ENCODE measurements at places on chromosomes 6 and 20.

GRCh38 chr6:113495521-113495920, 361.6 kb upstream of the MARCKS start:
- peak; percentile 41 for DNase-seq

- DNase-seq: no peak
Measured at GRCh38 chr20:1897965-1898464, 2.8 kb downstream of the SIRPA start.

DNA sequence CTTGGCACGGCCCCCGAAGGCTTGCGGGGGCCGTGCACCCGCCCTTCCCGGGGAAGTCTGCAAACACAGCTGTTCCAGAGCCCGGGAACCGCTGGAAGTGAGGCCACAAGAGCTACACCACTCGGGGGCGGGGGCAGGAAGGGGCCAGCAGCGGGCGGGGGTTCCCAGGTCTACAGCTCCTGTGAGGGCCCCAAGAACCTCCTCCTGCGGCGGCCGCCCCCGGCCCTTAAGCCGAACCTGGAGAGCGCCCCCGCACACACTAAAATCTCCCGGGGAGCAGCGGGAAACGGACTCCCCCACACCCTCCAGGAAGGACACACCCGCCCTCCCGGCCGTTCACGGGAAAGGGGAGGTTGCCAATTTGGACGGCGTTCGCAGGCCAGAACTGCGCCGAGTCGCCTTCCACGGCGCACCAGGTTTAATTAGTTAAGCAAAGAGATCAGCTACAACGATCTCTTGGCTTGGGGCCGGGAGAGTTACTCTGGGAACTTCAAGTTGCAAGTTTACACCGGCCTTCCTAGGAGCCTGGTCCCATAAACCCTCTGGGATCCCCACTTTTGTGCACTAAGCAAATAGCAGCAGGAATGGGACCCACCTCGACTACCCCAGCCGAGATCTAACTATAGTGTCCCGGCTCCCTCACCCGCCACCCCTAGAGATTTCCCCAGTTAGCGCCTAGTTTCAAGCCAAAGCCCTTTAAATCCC, 1.7 kb downstream of the JAG1 start:
- peak; percentile 61 for DNase-seq

DNA sequence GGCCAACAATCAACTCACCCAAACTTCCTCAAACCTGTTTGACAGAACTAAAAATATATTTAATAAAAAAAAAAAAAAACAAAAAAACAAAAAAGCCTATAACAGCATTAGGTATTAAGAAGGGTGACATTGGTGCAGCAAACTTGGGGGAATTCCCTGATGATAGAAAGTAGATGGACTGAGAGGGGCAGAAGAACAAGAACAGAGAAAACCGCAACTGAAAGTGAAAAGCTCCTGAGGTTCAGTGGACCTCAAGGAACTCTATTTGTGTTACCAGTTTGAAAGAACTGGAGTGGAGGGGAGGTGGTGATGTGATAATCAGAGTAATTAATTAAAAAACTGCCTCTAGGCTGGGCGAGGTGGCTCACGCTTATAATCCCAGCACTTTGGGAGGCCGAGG, 53.8 kb downstream of the MACROD2 start:
- DNase-seq: no peak

DNA sequence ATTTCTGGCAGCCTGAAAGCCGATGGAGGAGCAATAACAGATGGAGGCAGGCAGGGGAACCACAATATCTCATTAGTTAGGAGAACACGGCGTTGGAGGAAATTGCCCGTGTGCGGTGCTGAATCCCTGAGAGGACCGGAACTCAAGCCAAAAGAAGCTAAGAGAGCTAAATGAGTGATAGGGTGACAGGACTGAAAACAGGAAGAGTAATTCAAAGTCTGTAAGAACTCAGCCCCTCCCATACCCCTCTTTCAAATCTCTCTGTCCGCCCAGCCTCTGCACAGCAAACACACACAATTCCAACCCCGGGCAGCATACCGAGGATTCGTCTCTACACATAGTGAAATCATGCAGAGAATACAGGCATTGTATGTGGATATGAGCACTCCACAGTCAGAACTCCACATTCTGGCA, 2.6 kb upstream of the IPCEF1 start:
- DNase-seq: peak; percentile 12

DNA sequence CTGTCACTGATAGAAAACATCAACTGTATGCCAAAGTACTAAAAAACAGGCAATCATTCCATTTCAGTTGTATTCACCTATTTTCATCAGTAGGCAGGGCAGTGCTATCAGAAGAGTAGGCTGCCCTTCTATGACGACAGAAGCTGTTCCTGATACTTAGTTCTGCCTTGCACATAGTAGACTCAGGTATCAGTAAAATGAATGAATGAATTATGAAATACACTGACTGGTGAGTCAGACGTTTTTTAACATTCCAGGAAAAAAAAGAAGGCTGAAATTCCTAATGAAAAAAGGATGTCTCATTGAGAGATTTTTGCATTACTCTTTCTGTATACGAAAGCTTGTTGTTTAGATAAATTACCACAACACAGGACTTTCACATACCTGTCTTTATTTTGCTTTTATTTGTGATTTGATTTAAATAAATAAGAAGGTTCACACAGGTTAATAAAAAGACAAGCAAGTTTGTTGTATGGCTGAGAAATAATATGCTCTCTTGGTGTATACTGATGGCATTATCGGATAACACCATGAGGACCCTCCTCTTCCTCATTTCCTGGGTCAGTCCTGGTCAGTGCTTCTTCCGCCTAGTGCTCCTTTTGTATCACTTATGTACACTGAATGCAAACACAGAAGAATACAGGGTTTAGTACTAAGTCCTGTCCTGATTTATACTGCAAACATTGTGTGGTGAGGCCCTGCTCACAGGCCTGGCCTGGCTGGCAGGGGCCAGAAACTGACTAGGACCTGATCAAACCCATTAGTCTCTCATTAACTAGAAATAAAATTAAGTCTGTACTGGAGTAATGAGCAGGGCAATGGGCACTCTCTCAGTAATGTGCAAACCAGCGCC, 39.4 kb upstream of the SPDEF start:
- no peak for DNase-seq

DNA sequence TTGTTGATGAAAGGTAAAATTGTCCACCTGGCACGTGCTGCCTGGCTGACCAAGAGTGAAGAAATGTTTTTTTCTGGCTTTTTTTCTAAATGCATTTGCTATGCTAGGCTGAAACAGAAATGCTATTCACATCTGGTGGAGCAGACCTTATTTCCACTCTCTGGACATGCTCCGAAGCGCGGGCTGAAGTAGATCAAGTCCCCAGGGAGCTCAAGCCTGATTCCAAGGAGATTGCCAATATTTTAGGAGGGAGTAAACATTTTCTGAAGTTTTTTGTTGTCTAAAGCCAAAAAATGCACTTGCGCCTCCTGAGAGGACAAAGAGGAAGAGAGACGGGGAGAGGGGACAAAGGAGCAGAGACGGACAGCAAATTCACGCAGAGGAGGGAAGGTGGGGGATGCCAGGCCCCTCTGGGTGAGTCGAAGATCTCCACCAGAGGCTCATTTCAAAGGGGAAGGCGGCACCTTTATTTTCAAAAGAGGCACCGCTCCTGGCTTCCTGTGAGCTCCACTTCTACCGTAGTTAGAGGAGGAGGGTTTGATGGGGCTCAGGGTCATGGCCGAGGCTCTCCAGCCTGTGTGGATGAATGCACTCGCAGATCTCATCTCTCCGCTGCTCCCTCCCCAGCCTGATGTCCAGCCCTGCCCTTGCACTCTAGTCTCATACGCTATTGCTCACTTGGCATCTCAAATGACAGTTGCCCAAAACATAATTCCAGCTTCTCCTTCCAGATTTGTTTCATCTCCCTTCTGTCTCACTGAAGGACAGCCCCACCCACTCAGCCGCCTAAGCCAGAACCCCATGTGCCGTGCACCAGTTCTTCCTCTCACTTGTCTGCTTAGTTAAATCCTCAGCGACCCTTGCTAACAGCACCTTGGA, 23.1 kb upstream of the SMOC2 start:
- DNase-seq: no peak

DNA sequence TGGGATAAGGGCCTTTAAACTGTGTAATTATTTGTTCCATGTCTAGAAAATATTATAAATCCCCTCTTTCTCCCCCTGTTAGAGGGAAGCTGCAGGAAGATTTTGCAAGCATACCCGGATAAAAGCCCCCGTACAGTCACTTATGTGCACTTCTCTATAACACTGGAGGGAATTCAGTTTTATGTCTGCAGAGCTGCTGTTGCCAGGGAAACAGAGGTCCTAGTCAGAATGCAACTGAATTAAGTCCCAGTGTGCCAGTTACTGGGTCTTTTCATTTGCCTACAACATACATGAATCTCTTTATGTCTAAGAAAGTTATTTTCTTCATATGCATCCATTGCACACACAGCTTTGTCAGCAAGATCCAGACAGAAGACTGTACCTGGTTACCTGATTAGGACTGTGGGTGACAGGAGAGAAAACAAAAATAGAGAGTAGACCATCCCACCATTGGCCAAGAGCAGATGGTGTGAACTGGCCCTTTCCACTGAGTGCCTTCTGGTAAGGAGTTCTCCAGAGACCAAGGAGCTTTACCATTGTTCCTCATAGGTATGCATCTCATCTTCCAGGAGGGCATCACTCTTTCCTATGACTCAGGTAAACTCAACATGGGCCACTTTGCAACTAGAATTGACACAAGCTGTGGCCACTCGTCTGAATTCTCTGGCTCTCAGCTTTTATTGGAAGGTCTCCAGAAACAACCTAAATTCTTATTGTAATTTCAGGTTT, 180.8 kb upstream of the PHACTR1 start:
- DNase-seq: no peak

- DNase-seq: no peak
Measured at GRCh38 chr6:90146921-90147649, 149.6 kb downstream of the BACH2 start.

GRCh38 chr20:14855171-14855570, 517.8 kb upstream of the FLRT3 start:
- DNase-seq: no peak

DNA sequence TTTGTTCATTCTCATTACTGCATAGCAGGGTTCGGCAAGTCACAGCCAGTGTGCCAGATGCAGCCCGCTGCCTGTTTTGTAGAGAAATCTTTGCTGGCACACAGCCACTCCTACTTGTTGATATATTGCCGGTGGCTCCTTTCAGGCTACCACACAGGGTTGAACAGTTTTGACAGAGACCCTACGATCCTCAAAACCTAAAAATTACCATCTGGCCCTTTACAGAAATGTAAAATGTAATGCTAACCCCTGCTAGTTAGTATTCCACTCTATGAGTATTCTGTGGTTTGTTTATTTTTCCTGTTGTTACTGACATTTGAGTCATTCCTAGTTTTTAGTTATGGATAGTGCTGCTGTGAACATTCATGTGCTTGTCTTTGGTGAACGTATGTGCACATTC, 11.5 kb downstream of the DHX35 start:
- peak; percentile 25 for DNase-seq
